Tracheal epithelial cell (primary cell): ENCODE measurements at places on chromosomes 16 and 17. TPM values are rescaled to one million over a fixed set of nuclear protein-coding genes. Genes with fewer than 3 reads are reported as not detected.

The TP53TG3D gene
- 0.43 TPM in 1 of 2 replicates, not detected in the other for total RNA-seq

The BRICD5 gene
- 0.24 and 1.3 TPM in 2 replicates for total RNA-seq

The ADAM11 gene
- total RNA-seq = 0.21 TPM in 1 of 2 replicates, not detected in the other

The KRT36 gene
- total RNA-seq = not detected in 2 replicates

The GRAPL gene
- not detected in 2 replicates for total RNA-seq

The KRT24 gene
- 0.21 TPM in 1 of 2 replicates, not detected in the other for total RNA-seq

The PCTP gene
- 11.5 and 14.0 TPM in 2 replicates for total RNA-seq

The RHBDL1 gene
- 7.0 and 19.2 TPM in 2 replicates for total RNA-seq

The SLC9A5 gene
- 0.21 and 0.72 TPM in 2 replicates for total RNA-seq

The DNAH9 gene
- total RNA-seq = 0.43 TPM in 1 of 2 replicates, not detected in the other

The BAIAP2 gene
- total RNA-seq = 69.4 and 80.8 TPM in 2 replicates

The JPH3 gene
- total RNA-seq = not detected in 2 replicates

The NHLRC4 gene
- total RNA-seq = under 0.01 TPM in 1 of 2 replicates, not detected in the other

The MYH13 gene
- not detected in 2 replicates for total RNA-seq

The HASPIN gene
- 0.43 and 2.2 TPM in 2 replicates for total RNA-seq

The PRKCB gene
- total RNA-seq = 0.21 TPM in 1 of 2 replicates, not detected in the other
